Activated T-helper 1 cell treated with anti-CD3 and anti-CD28 coated beads, Interleukin-12 subunit alpha, Interleukin-12 subunit beta, Interleukin-2, Interleukin-4 antibody, amounts not matched to agents 30 ng/mL and 10 ng/mL and 1 ng/mL, durations not matched to agents 14 hours and 24 hours and 36 hours (primary cell): ENCODE measurements at places on chromosomes 7 and 10. TPM values are rescaled to one million over a fixed set of nuclear protein-coding genes. Genes with fewer than 3 reads are reported as not detected.
A peak's percentile ranks its signal among the peaks of the same experiment; 100 is the strongest.

GRCh38 chr10:21493784-21494183, 31.7 kb downstream of the SKIDA1 start:
- no peak for DNase-seq
- H3K4me1 ChIP-seq, result peaks cover 20% of the 10 kb centered on the region
- no peak overlapping the region for H3K27ac ChIP-seq
- H3K27me3 ChIP-seq, result peaks cover 66% of the 10 kb centered on the region
- no peaks in the 10 kb centered on the region for H3K36me3 ChIP-seq

GRCh38 chr10:125146791-125147579, 13.4 kb downstream of the CTBP2 start:
- no peaks in the 10 kb centered on the region for H3K36me3 ChIP-seq
- DNase-seq, result no peak
- peaks cover 28% of the 10 kb centered on the region for H3K27me3 ChIP-seq
- no peak overlapping the region for H3K4me3 ChIP-seq
- no peak overlapping the region for H3K27ac ChIP-seq

- H3K4me1 ChIP-seq, result peaks cover 7% of the 10 kb centered on the region
- H3K27me3 ChIP-seq, result peaks cover 17% of the 10 kb centered on the region
- no peak overlapping the region for H3K4me3 ChIP-seq
- DNase-seq, result no peak
- H3K36me3 ChIP-seq, result peaks cover 3% of the 10 kb centered on the region
Measured at GRCh38 chr10:7136016-7136415, 274.8 kb downstream of the SFMBT2 start.

- DNase-seq, result peak; percentile 80
- H3K4me1 ChIP-seq, result peaks cover 28% of the 10 kb centered on the region
- no peaks in the 10 kb centered on the region for H3K27me3 ChIP-seq
- H3K36me3 ChIP-seq, result peaks cover 20% of the 10 kb centered on the region
- peak within 1 kb of the TSS; percentile 94 for H3K4me3 ChIP-seq
Measured at GRCh38 chr10:70815504-70816219, at the start of gene SGPL1. TSS of gene SGPL1 (plus strand) at chr10:70815948. CDS start at chr10:70816854, 906 bp downstream.

DNA sequence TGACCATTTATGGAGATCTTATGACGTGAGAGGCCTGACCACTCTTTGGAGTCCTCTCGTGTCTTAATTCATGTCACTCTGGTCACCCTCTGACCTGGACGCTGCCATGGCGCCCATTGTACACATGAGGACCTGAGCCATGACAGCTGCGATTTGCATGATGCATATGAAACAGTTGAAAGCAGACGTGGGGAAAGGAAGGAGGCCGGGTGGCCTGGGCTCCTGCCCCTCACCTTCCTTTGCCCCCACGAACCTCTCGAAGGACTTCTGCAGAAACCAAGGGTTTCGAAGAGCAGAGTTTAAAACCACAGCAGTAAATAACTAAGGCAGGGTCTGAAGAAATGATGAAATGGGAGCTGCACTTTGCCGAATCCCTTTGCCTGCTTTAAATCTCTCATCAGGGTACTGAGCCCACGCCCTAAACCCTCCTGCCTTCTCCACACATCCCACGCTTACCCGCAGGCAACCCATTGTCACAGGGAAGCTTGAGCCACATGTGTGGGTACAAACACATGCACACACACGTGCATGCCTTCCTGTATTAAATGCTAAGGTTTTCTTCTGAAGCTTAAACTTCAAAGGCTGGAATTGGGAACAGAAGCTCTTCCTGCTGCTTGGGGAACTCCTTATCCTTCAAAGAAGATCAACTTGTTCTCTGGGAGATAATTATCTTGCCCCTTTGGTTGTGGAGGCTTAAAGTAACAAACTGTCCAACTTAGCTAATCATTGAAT, 11.7 kb upstream of the CALML3 start:
- peaks cover 10% of the 10 kb centered on the region for H3K4me1 ChIP-seq
- DNase-seq, result no peak
- no peak overlapping the region for H3K4me3 ChIP-seq
- H3K36me3 ChIP-seq, result no peaks in the 10 kb centered on the region

DNA sequence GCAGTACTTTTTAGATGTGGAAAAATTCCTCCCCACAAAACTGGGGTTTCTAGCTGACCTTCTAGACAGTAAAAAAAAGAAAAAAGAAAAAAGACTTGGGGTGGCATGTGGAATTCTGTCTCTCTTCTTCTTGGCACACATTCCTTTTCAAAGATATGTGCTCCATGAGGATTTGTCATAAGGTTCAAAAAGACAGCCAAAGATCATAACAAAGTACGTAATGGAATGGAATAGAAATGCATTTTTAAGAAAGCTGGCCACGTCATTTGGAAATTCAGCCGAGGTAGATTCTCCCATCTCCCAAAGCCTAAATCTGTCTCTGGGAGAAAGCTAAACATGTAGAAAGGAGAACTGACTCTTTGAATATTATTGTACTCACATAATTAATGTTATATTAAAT, 381.3 kb upstream of the NFE2L3 start:
- peaks cover 12% of the 10 kb centered on the region for H3K27me3 ChIP-seq
- no peaks in the 10 kb centered on the region for H3K36me3 ChIP-seq
- no peaks in the 10 kb centered on the region for H3K4me1 ChIP-seq

DNA sequence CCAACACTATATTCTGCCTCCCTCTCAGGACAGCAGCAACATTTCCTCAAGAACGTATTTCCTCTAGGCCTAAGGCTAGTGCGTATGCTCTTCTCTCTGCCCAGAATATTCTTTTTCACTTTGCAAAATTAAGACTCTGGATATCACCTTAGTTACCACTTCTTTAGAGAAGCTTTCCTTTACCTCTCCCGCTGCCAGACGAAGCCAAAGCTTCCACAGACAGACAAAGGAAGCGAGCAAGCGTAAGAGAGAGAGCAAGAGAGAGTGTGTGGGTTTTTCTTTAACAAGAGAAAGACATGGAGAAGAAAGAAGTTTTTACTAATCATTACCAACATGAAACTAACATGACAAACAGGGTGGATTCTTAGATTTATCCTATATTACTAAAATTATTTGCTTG, 64.1 kb downstream of the P4HA1 start:
- no peak overlapping the region for H3K4me3 ChIP-seq
- H3K27me3 ChIP-seq, result no peaks in the 10 kb centered on the region
- peaks cover 8% of the 10 kb centered on the region for H3K4me1 ChIP-seq
- H3K36me3 ChIP-seq, result peaks cover 33% of the 10 kb centered on the region

- H3K27ac ChIP-seq, result no peak overlapping the region
- no peak overlapping the region for H3K4me3 ChIP-seq
- no peak for DNase-seq
- peaks cover 3% of the 10 kb centered on the region for H3K27me3 ChIP-seq
Measured at GRCh38 chr10:71634531-71635164, 84.9 kb downstream of the C10orf105 start.

DNA sequence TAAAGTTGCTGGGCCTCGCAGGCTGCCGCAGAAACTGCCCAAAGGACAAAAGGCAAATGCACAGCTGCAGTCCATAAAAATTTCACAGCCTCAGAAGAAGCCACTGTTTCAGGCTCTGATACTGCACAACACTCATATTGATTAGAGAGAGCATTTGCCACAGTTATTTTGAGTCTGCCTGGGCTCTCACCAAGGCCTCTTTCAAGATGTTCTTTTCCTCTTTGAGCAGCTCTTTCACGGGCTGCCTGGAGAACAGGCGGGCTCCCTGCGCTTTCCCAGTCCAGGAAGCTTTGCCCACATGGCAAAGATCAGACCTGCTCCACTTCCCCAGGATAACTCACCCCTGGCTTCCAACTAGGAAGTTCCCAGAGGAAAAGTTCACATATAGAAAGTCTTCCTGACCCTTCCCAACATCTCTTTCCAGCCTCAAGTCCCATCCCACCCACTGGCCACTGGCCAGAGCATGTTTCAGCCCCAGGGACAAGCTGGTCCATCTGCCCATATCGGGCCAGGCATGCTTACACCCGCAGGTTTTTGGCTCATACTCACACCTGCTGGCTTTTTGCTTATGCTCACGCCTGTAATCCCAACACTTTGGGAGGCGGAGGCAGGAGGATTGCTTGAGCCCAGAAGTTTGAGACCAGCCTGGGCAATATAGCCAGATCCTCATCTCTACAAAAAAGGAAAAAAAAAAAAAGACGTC, 3.3 kb downstream of the SLIT1 start:
- H3K27me3 ChIP-seq, result peaks cover 60% of the 10 kb centered on the region
- no peak overlapping the region for H3K27ac ChIP-seq
- H3K36me3 ChIP-seq, result peaks cover 2% of the 10 kb centered on the region
- DNase-seq, result no peak
- no peak overlapping the region for H3K4me3 ChIP-seq

DNA sequence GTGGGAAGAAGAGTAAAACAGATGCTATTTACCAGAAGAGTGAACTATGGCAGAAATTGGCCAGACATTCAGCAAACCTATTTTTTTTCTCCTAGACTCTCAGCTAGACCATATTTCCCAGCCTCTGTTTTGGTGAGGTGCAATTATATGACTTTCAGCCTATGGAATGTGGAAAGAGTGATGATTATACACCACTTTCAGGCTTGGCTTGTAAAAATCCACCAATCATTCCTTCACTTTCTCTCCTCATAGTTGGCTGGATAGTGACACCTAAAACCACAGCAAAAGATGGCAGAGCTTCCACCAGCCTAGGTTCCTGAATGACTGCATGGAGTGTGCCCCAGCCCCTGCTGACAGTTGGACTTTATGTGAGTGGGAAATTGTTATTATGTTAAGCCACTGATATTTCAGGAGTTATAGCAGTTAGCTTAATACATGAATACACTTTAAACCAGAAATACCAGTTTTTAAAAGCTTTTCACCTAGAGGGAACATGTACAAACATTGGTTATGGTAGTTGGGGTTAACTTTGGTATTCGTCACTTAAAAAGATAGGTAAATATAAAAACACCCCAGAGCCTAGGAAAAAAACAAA, 19.1 kb upstream of the TNKS2 start:
- H3K4me1 ChIP-seq, result no peaks in the 10 kb centered on the region
- no peak overlapping the region for H3K4me3 ChIP-seq
- no peak overlapping the region for H3K27ac ChIP-seq
- no peaks in the 10 kb centered on the region for H3K36me3 ChIP-seq

The OR6V1 gene
- total RNA-seq, result not detected in 2 replicates

The SPAM1 gene
- total RNA-seq, result not detected in 2 replicates

The NKX1-2 gene
- total RNA-seq, result not detected in 2 replicates

The SLC25A40 gene
- 41.9 and 51.4 TPM in 2 replicates for total RNA-seq

The YKT6 gene
- total RNA-seq, result 91.8 and 92.1 TPM in 2 replicates

The SEPTIN14 gene
- not detected in 2 replicates for total RNA-seq

The AGAP3 gene
- total RNA-seq, result 52.9 and 58.0 TPM in 2 replicates
